ENCODE measurements at places on chromosomes 3 and 15. TPM values are rescaled to one million over a fixed set of nuclear protein-coding genes. Genes with fewer than 3 reads are reported as not detected.

Gene CMTM7
- 10.0 TPM for total RNA-seq

DNA sequence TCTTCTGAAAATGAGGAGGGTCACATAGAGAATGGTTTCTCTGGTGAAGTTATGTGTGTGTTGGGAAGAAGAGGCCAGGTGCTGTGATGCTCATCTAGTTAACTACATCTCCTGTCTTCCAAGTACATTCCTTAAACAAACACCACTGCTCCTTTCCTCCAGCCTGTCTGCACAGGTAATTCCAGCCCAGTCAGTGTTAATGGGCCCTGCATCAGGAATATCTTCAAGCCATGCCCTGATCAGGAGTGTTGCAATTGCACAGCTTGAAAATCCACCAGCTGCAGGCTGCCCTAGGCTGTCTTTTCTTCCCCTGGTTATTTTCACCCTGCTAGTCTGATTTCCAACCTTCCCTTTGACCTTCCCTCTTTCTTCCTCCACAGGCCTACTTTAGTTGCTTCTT is 41.9 kb upstream of the LMOD3 start:
- no peaks in the 10 kb centered on the region for H3K4me1 ChIP-seq
- DNase-seq = no peak
- H3K36me3 ChIP-seq = no peaks in the 10 kb centered on the region
- no peak overlapping the region for H3K4me3 ChIP-seq
- no peak overlapping the region for H3K27ac ChIP-seq
- no peaks in the 10 kb centered on the region for H3K27me3 ChIP-seq

DNA sequence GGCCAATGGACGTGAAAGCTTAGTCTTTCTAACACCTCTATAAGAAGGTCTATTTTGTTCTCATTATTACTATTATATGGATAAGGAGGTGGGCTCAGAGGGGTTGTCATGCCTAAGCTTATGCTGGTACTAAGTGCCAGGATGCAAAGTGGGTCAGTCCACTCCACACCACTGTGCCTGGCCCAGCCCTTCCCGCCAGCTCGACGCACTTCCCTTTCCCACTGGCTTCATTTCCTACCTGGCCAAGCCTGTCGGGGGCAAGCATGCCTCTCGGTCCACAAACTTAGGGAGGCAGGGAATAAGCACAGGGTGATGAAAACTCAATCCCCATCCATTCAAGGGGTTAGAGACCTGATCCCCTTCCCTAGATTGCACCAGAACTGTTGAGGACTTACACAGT is 5.9 kb upstream of the SYNM start:
- H3K27me3 ChIP-seq = peaks cover 35% of the 10 kb centered on the region
- no peaks in the 10 kb centered on the region for H3K36me3 ChIP-seq
- H3K4me3 ChIP-seq = no peak overlapping the region
- no peaks in the 10 kb centered on the region for H3K4me1 ChIP-seq
- no peak overlapping the region for H3K27ac ChIP-seq

- H3K4me1 ChIP-seq = no peaks in the 10 kb centered on the region
- H3K4me3 ChIP-seq = no peak overlapping the region
Observed at GRCh38 chr3:42541079-42541478, 38.6 kb downstream of the VIPR1 start.

- no peaks in the 10 kb centered on the region for H3K4me1 ChIP-seq
- no peak overlapping the region for H3K4me3 ChIP-seq
- no peak overlapping the region for H3K27ac ChIP-seq
- no peak for DNase-seq
Observed at GRCh38 chr3:127967316-127967715, 52.3 kb downstream of the KBTBD12 start.

Gene CLDN16
- total RNA-seq = under 0.01 TPM

- H3K36me3 ChIP-seq = peaks cover 10% of the 10 kb centered on the region
- no peaks in the 10 kb centered on the region for H3K27me3 ChIP-seq
Observed at GRCh38 chr3:42572278-42572677, 9.5 kb downstream of the SEC22C start.

GRCh38 chr3:66606126-66606525 is 105.3 kb upstream of the LRIG1 start:
- H3K36me3 ChIP-seq = no peaks in the 10 kb centered on the region
- no peak for DNase-seq
- no peak overlapping the region for H3K4me3 ChIP-seq
- H3K27ac ChIP-seq = no peak overlapping the region
- H3K27me3 ChIP-seq = no peaks in the 10 kb centered on the region
- H3K4me1 ChIP-seq = no peaks in the 10 kb centered on the region

Gene VEPH1
- 23.2 TPM for total RNA-seq

Gene PEX5L
- total RNA-seq = 0.59 TPM

DNA sequence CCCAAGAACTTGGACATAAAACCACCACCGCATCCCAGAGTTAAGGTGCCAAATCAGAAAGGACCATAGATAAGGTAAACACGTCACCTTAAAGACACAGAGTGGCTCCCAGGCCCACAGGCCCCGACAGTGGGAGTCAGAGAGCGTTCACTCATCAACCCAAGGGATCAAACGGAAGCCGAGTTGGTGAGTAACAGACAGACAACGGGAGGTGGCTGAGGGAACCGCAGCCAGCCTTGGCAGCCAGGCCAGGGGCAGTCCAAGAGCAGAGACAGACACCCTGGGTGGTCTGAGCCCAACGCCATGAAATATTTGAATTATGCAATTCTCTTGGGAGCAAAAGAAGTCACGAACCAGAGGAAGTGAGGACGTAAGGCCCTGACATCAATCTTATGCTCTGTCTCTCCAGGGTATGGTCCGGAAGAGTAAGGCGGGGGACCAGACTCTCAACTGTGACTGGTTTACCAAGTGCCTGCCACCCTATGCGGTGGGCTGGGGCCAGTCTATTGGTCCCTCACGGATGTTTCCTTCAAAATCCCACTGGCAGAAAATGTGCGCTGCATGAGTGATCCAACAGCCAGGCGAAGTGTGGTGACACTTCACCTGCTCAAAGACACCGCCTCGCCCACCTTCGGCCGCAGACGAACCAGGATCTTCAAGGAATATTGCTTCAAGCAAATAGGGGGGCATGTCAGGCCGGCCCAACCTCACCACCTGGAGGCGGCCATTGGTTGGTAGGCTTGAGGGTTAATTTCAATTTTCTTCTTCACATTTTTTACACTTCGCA is 34.3 kb downstream of the TMEM44 start:
- H3K4me1 ChIP-seq = peaks cover 23% of the 10 kb centered on the region
- DNase-seq = peak; percentile 94
- H3K27ac ChIP-seq = peak overlapping the region; percentile 92
- H3K27me3 ChIP-seq = no peaks in the 10 kb centered on the region
- peak overlapping the region; percentile 23 for H3K4me3 ChIP-seq

DNA sequence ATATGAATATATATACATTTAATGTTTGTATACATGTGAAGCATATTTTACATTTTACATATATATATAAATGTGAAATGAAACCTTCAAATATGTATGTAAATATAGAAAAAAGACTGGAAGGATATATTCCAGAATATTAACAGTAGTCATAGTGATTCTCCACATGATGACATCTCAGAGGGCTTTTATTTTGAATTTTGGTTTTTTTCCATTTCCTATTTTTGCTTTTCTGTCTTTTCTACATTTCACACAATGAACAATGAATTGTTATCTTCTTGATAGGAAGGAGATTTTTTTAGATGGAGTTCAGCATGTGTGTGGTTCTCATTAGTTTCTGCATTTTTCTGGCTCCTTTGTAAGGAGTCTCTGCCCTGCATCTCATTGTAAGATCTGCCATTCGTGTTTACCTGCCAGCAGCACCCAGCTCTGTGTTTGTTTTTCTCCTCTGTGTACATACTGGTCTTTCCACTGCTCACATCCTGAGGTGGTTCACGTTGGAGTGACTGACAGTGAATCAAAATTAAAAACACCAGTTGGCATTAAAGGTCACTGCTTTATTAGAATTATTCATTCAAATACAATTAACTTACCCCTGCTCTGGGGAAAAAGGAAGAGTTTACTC is 425.3 kb upstream of the MDFIC2 start:
- peaks cover 11% of the 10 kb centered on the region for H3K4me1 ChIP-seq
- no peaks in the 10 kb centered on the region for H3K27me3 ChIP-seq
- H3K4me3 ChIP-seq = no peak overlapping the region
- no peaks in the 10 kb centered on the region for H3K36me3 ChIP-seq
- no peak for DNase-seq

GRCh38 chr3:142973217-142974009 is 9.9 kb upstream of the PAQR9 start:
- H3K36me3 ChIP-seq = no peaks in the 10 kb centered on the region
- H3K4me1 ChIP-seq = peaks cover 14% of the 10 kb centered on the region
- DNase-seq = no peak
- H3K27me3 ChIP-seq = peaks cover 5% of the 10 kb centered on the region

DNA sequence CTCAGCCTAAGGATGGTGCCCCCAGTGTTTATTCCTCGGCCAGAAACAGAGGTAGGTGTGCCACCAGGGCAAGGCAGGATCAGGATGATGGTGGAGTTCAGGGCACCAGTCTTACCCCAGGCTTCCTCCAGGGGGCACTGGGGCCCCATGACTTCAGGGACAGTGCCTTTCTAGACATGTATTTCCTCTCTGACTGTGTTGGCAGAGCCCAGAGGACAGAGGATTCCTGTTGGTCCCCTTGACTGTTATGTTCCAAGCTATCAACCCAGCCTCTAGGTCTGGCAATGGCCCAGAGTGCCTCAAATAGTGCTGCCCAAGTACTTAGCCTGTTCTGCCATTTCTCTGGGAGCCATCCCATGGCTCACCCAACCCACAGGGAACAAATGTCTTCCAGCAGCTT is 2.8 kb downstream of the HEMK1 start:
- H3K27ac ChIP-seq = no peak overlapping the region
- DNase-seq = peak; percentile 95
- H3K4me1 ChIP-seq = peaks cover 15% of the 10 kb centered on the region
- H3K4me3 ChIP-seq = no peak overlapping the region
- peaks cover 9% of the 10 kb centered on the region for H3K36me3 ChIP-seq
- no peaks in the 10 kb centered on the region for H3K27me3 ChIP-seq

DNA sequence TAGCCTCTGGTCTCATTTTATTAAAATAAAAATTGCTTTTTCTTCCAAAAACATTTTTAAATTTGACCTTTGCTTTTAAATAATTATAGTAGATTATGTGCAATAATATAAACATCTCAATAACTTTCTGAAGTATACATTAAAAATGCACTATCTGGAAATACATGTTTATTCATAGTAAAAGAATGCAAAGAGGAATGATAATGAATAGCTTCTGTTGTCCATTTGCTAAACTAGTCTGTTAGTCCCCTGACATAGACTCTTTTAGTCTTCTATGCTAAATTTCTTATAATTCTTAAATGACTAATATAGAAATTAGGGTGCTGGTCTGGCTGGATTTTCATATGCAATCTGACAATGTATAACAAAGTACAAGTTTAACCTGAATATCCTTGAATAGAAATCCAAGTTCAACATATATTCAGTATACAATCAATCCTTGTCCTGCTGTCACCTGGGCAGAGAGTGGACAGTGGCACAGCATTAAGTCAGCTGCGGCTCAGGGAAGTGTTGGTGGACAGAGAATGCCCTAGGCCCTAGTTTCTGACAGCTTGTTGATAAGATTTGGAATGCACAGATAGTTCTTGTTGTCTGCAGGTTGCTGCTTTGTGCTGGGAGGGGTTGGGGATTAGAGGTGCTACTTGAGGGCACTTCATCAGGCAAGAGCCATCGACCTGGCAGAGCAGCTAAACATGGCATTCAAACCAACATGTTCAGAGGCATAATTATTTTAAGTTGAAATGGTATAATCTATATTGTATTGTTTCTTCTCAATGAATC is 161.7 kb downstream of the MBNL1 start:
- H3K27me3 ChIP-seq = no peaks in the 10 kb centered on the region
- H3K27ac ChIP-seq = peak overlapping the region; percentile 7
- H3K4me3 ChIP-seq = no peak overlapping the region
- peaks cover 19% of the 10 kb centered on the region for H3K36me3 ChIP-seq
- peak; percentile 35 for DNase-seq

GRCh38 chr15:87973501-87974215 is 282.9 kb downstream of the NTRK3 start:
- no peak overlapping the region for H3K27ac ChIP-seq
- H3K36me3 ChIP-seq = no peaks in the 10 kb centered on the region
- H3K4me3 ChIP-seq = no peak overlapping the region
- H3K4me1 ChIP-seq = no peaks in the 10 kb centered on the region
- no peaks in the 10 kb centered on the region for H3K27me3 ChIP-seq
- no peak for DNase-seq

GRCh38 chr3:132538072-132538471 is 59.0 kb upstream of the ACKR4 start:
- no peak for DNase-seq
- peaks cover 12% of the 10 kb centered on the region for H3K36me3 ChIP-seq
- peaks cover 17% of the 10 kb centered on the region for H3K4me1 ChIP-seq
- H3K4me3 ChIP-seq = no peak overlapping the region
- no peaks in the 10 kb centered on the region for H3K27me3 ChIP-seq

DNA sequence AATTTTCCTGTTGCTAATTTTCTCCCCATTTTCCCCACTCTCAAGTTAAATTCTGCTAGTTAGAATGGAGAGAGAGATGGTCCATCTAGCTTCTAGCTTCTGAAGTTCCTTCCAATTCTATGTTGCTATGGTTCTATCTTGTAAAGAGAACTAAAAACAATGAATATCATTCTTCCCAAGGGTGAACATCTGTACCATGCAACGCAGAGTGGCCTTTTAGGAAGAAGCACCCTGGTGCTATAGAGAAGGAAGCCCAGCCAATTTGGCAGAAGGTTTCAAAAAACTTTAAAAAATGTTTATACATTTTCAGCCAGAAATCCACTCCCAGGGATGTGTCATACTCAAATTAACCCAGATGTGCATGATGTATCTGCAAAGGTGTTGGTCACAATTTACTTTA is 149.1 kb downstream of the SEMA6D start:
- H3K4me1 ChIP-seq = peaks cover 14% of the 10 kb centered on the region
- DNase-seq = no peak
- no peaks in the 10 kb centered on the region for H3K36me3 ChIP-seq
- H3K27ac ChIP-seq = no peak overlapping the region
- H3K4me3 ChIP-seq = no peak overlapping the region
- peaks cover 5% of the 10 kb centered on the region for H3K27me3 ChIP-seq

DNA sequence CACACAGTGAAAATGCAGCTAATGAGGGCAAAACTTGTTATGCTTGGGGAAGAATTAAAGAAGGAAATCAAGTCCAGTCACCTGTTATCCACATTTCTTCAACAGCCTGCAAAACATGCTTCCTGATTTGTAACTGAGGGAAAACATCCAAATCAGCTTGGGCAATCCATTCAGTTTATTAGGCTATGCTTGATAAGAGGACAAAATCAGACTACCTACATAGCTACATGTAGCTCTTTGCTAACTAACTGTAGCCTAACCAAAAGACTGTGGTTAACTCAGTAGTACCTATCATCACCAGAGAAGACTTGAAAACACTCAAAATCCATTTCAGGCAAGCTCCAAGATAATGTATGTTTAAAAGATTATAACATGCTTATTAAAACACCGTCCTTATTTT is 436.4 kb downstream of the SHQ1 start:
- no peaks in the 10 kb centered on the region for H3K36me3 ChIP-seq
- no peak for DNase-seq
- H3K27ac ChIP-seq = no peak overlapping the region
- no peaks in the 10 kb centered on the region for H3K4me1 ChIP-seq

All from osteoblast (primary cell).